Panc1 (cell line): ENCODE measurements at places on chromosomes 2 and 18.

- no peak for DNase-seq
Measured at GRCh38 chr2:54176577-54176976, 61.2 kb downstream of the ACYP2 start.

DNA sequence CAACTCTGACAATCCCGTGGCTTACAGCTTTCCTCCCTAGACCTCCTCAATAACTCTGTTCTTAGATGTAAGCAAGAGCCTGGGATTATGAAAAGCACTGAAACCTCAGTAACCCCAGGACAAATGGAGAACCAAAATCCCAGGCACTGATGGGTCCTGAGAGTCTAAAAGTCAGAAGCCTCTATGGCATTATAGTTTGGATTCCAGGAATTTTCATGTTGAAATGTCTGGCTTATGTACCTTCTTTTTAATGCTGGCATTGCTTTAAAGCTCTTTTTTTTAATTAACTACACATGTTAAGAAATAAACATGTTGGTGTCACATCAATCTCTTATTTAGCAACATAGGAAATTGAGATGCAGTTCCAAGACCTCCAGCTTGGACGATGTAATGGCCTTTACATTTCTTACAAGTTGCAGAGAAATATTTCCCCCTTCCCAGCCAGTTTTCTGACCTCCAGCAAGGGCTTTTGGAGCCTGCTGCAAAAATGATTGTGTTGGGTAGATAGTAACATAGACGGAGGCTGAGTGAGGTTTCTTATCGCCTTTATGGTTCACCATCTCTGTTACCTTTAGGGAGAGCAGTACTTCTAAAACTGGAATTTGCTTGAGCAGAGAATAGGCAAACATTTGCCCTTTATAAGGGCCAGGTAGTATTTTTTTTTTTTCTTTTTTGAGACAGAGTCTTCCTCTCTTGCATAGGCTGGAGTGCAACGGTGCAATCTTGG lies 84.8 kb upstream of the RASGRP3 start:
- no peak for DNase-seq

DNA sequence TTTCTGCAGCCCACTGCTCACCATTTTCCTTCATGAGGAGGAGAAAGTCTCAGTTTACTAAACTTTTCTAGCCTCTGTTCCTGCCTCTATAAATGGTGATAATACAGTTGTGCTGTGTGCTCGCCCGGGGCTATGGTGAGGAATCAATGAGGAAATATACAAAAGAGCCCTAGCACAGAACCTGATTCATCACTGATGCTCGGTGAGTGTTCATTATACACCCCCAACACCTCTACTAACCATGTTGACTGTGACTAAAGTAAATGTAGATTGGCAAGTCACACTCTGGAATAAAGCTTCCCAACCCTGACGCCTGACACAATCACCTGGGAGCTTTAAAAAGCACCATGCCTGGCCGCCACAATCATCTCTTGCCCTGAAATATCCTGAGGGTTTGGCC lies 118.8 kb upstream of the CYP1B1 start:
- DNase-seq: no peak

- DNase-seq: no peak
Measured at GRCh38 chr2:98488252-98488651, 43.6 kb downstream of the INPP4A start.

DNA sequence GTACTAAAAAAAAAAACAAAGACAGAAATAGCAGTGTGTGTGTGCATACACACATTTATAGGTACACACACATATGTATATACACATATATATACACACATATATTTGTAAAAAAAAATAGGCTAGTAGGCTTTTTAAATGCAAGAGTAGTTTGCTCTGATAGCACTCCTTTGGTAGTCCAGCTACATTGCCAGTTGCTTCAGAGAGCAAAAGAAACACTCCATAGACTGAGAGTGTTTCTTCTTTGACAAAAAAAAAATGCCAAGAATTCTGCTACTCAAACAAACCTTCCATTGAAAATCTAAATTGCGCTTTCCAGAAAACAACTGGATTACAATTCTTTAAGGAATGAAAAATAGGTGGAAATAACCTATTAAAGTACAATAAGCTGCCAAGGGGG lies 365.9 kb upstream of the GALNT5 start:
- no peak for DNase-seq

DNA sequence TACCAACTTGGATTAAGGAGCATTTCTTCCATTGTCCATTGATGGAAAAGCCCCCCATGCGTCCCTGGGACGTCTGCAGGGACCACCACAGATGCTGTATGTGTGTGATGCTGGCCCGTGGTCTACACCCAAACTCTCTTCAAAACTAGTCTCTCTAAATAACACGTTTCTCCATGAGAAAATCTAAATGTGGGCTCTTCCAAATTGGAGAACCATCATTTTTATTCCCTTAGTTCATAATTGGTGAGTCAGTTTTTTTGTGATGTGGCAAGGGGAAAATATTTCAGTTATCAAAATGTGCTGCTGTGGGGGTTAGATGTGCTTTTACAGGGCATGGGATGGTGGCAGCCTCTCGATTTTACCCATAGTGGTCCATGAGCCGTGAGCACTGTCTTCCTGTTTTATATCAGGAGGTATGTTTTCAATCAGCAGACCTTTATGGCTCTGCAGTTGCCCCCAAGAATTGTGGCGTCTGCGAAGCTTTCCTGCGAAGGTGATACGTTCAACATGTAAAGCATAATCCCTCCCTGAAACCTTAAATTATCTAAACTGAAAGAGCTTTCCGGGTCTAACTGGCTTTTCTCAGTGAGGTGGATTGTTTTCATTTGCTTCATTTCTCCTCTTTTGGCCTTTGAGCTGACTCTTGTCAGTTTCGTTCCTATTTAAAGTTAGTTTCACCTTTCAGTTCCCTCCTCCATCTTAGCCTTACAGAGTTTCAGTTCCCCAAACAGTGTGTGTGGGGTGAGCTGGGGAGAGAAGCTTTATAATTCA lies 78.4 kb downstream of the SETBP1 start:
- DNase-seq: no peak

GRCh38 chr2:118954297-118955060 lies 12.5 kb downstream of the MARCO start:
- no peak for DNase-seq

DNA sequence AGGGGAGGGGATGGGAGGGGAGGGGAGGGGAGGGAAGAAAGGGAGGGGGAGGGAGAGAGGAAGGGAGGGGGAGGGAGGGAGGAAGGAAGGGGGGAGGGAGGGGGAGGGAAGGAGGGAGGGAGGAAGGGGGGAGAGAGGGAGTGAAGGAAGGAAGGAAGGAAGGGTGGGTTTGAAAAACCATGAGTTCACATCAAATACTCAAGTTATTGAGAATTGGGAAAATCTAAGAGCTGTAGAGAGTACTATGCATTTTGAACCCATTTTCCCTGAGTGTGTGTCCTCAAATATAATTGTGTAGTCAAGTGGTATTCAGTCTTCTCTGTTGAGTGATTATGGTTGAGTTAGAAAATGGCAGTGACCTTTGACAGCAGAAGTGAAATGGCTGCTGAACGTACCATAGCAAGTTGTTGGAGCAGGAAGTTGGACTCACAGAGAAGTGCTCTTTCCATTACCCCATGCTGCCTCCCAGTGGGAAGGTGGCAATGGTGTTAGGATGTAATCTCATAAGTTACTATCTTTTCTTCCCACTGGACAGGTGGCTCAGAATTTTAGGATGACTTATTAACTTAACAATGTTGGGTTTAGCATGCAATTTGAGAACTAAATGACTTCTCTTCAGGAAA lies 214.6 kb downstream of the SETBP1 start:
- peak; percentile 1 for DNase-seq

DNA sequence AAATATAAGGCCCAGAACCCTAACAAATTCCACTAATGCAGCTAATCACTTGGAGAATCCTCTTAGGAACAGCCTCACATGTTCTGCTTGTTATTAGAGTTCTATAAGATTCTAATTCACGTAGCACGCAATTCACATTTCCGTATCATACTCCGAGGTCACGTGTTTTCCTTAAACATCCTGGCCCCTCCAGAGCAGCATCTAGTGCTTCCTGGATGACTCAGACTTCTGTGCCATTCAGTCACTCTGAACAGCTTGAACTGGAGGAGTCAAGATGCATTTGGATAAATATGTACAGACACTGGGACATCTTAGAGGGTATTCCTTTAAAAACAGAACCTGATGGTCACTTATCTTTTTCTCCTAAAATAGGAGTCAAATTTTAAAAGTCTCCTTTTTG lies 156.5 kb downstream of the MYO5B start:
- DNase-seq: no peak

DNA sequence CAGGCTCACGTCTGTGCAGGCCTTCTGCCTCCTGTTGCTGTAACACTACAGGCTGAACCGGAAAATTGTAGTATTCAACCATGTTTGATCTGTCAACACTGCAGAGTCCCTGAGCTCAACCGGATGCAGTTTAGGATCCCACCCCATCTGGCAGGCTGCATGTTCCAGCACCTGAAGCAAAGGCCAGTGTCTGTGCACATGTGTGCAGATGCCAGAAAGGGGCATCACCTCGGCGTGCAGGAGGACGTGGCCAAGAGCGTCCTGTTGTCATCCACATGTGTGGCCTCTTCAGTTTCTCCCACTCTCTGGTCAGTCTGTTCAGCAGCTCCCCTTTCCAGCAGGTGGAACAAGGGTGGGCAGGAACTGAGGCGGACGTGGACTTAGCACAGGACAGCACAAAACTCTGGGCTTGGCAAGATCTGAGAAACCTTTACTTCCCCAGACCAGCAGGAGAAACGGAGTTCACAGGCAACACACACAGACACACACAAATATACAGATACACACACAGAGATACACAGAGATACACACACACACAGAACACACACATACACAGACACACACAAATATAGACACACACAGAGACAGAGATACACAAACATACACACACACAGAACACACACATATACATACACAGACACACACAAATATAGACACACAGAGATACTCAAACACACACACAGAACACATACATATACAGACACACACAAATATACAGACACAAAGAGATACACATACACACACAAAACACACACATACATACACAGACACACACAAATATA lies 111.3 kb downstream of the NDUFA10 start:
- DNase-seq: no peak

- no peak for DNase-seq
Measured at GRCh38 chr2:210503725-210504191, 27.2 kb upstream of the LANCL1 start.

GRCh38 chr18:62399276-62399675 lies 74.2 kb downstream of the TNFRSF11A start:
- no peak for DNase-seq

DNA sequence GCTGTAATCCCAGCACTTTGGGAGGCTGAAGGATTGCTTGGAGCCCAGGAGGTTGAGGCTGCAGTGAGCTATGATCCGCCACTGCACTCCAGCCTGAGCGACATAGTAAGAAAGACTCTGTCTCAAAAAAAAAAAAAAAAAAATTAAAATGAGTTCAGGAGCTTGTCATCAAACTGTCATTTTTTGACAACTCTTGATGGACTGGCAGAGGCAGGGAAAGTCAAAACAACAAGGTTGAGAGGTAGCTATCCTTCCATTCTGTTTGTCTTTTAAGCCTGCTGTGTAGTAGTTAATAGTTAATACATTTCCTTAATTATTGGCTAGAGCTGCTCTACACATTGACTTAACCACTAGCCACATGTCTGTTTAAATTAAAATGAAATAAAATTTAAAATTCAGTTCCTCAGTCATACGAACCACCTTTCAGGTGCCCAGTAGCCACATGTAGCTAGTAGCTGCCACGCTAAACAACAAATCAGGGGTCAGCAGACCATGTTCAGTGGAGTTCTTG lies 22.7 kb downstream of the DPYSL5 start:
- DNase-seq: no peak

DNA sequence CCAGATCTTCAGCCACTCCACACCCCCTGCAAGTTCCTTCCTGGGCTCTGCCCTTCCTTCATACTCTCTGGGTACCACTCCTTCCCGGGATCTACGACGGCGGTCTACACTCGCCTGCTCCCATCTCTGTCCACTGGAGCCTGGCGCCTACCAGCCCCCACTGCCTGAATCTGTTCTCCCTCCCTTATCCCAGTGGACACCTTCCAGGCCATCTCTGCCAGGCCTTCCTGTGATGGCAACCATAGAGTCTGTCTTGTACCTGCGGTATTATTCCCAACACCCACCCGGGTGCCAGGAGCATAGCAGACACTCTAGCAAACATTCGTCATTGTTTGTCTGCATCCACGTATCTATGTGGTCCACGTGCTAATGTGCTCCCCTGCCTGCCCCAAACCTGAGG lies 140.9 kb downstream of the ZFP36L2 start:
- DNase-seq: no peak

DNA sequence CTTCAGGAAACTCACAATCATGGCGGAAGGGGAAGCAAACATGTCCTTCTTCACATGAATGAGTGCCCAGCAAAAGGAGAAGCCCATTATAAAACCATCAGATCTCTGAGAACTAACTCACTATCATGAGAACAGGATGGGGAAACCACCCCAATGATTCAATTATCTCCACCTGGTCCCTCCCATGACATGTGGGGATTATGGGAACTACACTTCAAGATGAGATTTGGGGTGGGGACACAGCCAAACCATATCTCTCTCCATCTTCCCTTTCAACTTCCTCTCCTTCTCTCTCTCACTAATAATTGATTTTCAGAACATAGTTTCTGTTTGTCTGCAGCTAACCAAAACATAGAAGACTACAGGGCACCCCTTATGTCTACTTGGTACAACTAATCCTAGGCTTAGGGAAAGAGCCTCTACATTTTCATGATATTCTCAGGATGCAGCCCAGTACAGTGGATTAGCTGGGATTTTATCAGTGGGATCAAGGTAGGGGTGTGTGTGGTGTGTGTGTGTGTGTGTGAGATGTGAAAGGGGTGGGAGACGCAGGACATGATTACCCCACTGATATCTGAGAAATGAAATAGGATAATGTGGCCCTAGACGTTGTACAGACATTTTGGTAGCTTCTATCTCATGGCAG lies 2.8 kb upstream of the ATF2 start:
- DNase-seq: no peak

DNA sequence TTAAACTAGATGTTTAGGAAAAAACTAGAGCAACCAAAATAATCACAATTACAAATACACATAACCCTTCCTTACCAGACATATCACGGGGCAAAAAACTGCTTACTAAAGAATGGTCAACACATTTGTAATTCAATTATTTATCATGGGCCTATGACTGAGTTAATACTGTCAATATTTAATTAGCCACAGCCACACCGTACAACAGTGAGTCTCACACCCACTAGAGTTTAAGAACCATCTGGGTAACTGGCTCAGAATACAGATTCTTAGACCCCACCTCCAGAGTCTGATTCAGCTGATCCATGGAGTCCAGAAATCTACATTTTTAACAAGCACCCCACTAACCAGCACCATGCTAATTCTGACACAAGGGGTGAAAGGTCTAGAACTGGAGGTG lies 14.8 kb downstream of the ATL2 start:
- DNase-seq: no peak

DNA sequence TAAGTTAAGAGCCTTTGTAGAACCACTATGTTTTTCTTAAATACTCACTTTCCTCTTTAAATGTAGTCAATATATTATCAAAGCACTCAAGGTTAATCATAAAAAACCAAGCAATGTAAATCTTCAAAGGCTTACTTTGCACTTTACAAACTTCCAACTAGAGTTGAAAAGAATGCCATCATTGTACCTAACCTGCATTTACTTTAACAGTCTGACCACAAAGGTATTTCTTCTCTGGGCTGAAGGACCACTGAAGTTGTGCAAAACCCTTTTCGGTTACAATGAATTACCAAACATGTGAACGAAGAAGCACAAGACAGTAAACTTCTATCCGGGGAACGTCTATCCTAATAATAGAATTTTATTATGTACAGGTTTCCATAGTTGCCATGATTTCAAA lies 3.0 kb downstream of the HNRNPLL start:
- no peak for DNase-seq
